ENCODE measurements at places on chromosomes 12 and 14. TPM values are rescaled to one million over a fixed set of nuclear protein-coding genes. Genes with fewer than 3 reads are reported as not detected.

The TAS2R9 gene
- total RNA-seq, result not detected

The KRT83 gene
- 0.08 TPM for total RNA-seq

The PRIMA1 gene
- total RNA-seq, result not detected

The SMIM41 gene
- total RNA-seq, result 0.72 TPM

The METTL17 gene
- total RNA-seq, result 77.0 TPM

The ACSM4 gene
- not detected for total RNA-seq

The SYT10 gene
- total RNA-seq, result 0.15 TPM

The SIX6 gene
- total RNA-seq, result not detected

The KRT71 gene
- not detected for total RNA-seq

The PTGDR gene
- total RNA-seq, result not detected

The NAV3 gene
- total RNA-seq, result 8.7 TPM

The RASSF9 gene
- total RNA-seq, result not detected

The ACOT4 gene
- not detected for total RNA-seq

The GAS2L3 gene
- 22.0 TPM for total RNA-seq

The BBOF1 gene
- total RNA-seq, result 2.2 TPM

The TCL1A gene
- total RNA-seq, result not detected

The NTF3 gene
- not detected for total RNA-seq

The B4GALNT1 gene
- total RNA-seq, result 25.6 TPM

The SNRPF gene
- total RNA-seq, result 48.0 TPM

The EMP1 gene
- total RNA-seq, result 88.6 TPM

The TMEM119 gene
- not detected for total RNA-seq

The ATL1 gene
- 0.30 TPM for total RNA-seq

The PLEKHH1 gene
- 11.1 TPM for total RNA-seq

The SERPINA6 gene
- 0.32 TPM for total RNA-seq

The PYGL gene
- 154 TPM for total RNA-seq

The GUCY2C gene
- not detected for total RNA-seq

The TSPAN8 gene
- not detected for total RNA-seq

The TAS2R13 gene
- 0.24 TPM for total RNA-seq

The MYRFL gene
- total RNA-seq, result not detected

The RERG gene
- 0.05 TPM for total RNA-seq

The COX8C gene
- total RNA-seq, result not detected

The RAD9B gene
- 0.24 TPM for total RNA-seq

The ZFHX2 gene
- 0.26 TPM for total RNA-seq

Measured in A375 (cell line).